ENCODE measurements at places on chromosomes 4 and X.

GRCh38 chr4:23353200-23353599, 536.6 kb downstream of the PPARGC1A start:
- DNase-seq: no peak

GRCh38 chrX:27598312-27598711, 8.2 kb downstream of the DCAF8L2 start:
- DNase-seq: no peak

DNA sequence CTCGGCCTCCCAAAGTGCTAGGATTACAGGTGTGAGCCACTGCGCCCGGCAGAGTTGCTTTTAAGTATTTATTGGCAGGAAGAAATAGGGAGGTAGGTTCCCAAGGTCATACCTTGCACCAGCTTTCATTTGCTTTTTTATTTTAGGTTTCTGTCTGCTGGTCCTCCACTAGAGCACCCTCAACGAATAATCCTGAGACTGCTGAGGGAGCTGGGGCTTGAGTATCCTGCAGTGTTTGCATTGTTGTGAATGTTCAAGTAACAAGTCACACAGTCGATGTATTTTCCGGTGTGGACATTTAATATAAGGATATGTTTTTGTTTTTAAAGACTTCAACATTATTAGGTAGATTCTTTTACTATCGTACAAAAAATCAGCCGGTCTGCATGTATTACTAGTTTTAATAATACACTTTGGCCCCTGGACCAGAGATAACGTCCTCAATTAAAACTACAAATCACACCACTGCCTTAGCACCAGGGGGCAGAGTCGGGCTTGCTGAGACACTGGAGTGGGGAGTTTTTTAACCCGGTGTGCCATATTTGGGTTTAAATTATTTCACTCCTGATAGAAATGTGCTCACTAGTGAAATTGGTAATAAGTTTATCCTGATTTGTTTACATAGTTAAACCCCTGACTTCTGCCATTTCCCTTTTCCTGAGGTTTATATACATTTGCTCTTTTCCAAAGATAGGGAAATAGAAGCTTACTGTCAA, 11.6 kb downstream of the SMIM20 start:
- peak; percentile 18 for DNase-seq

DNA sequence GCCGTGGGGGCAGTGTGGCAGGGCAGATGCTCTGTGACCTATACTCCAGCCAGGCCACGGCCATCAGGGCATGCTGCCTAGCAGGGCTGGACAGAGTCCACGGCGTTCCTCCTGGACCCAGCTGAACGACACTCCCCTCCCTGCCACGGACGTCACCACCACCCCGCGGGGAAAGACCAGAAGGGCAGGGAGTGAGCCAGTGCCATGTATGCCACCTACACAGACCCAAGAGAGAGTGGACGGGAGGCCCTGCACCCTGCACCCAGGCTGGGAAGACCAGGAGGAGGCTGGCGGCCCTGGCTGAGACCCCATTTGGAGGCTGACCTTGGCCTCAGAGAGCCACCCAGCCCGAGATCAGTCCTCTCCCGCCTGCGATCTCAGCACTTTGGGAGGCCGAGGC, 101.9 kb downstream of the FAM53A start:
- DNase-seq: no peak

- DNase-seq: no peak
Observed at GRCh38 chr4:80173401-80173800, 23.9 kb upstream of the PRDM8 start.

GRCh38 chr4:91212211-91212610, 1085.0 kb downstream of the CCSER1 start:
- no peak for DNase-seq

DNA sequence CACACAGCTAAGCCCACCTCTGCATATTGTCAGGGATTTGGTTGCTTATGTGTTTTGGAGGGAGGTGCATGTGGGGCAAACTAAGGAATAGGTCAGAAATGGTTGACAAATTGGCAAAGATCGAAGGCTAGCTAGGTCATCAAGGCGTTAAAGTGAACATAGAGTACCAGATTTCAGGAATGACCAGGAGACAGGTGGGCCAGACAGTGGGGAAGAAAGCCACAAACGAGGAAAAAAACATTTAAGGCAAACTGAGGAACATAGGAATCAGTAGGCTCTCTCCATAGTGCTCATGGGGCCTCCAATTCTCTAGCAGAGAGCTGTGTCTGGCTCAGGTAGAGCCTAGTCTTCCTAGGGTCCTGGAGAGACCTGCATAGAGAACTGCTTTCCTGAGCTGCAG, 57.4 kb downstream of the CNGA2 start:
- DNase-seq: no peak
